DMS53 (cell line): ENCODE measurements at places on chromosomes 2 and 18.

- no peak for DNase-seq
Measured at GRCh38 chr2:9547262-9547991, 8.2 kb downstream of the ADAM17 start.

GRCh38 chr2:75055142-75055819, 96.8 kb downstream of the POLE4 start:
- DNase-seq, result no peak

DNA sequence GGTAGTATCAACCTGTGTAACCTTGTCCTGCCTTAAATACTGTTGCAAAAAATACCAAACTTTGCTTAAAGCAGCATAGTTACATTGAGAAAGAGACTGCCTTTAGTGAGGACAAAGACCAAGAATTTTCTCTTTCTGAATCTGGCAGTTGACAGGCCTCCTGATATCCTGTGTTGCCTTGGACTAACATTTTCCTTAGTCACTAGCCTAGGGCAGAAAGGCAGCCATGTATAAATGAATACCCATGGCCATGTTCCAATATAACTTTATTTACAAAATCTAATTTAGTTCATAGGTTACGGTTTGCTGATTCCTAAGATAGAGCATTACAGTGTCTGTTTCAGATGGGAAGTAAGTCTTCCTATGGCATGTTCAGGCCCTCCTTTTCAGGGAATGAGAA, 895.4 kb downstream of the CNTNAP5 start:
- no peak for DNase-seq

GRCh38 chr2:88692187-88692586, 714 bp downstream of the RPIA start:
- DNase-seq, result peak; percentile 63

GRCh38 chr2:170578606-170579005, 136.5 kb upstream of the SP5 start:
- no peak for DNase-seq

DNA sequence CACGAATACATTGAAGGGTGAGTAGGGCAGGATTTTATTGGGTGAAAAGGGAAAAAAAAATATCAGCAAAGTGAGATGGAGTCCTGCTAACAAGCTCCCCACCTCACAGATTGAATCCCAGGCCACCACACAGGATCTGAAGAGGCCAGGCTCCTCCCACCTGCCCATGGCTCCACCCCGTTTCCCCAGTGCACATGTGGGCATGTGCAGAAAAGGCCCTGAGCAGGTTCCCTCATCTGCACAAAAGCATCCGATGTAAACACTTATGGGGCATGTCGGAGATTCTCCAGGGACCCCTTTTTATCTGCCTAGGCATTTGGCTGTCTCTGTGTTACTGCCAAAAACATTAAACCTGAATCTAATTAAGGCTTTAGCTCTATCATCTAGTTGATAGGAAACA, 35.2 kb downstream of the SKA1 start:
- DNase-seq, result peak; percentile 50

DNA sequence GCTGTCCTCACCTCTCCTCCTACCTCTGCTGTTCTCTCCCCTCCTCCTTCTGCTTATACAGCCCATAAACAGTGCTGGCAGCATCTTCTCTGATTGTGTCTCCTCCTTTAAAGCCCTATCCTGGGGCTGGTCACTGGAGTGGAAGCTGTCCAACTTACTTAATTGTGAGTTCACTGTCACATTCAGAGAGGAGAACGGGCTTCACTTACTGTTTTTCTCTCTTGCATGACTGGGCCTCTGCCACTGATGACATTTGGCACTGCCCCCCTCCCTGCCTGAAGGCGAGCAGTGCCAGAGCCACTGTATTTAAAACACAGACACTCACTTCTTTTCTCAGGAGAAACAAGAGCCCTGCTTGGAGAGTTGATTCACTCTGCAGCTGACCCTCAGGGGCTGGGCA, 12.3 kb downstream of the GAD1 start:
- no peak for DNase-seq

- DNase-seq, result no peak
Measured at GRCh38 chr18:68738564-68738963, 23.7 kb upstream of the TMX3 start.

- no peak for DNase-seq
Measured at GRCh38 chr2:100524331-100524730, 38.5 kb upstream of the PDCL3 start.
